ENCODE measurements at places on chromosomes 3 and 15.

GRCh38 chr3:108127301-108127988, 36.6 kb upstream of the CD47 start:
- DNase-seq: peak; percentile 72

GRCh38 chr3:187725653-187726370, 19.5 kb downstream of the BCL6 start:
- DNase-seq: no peak

GRCh38 chr15:37209041-37209363, 108.7 kb upstream of the MEIS2 start:
- DNase-seq: no peak

DNA sequence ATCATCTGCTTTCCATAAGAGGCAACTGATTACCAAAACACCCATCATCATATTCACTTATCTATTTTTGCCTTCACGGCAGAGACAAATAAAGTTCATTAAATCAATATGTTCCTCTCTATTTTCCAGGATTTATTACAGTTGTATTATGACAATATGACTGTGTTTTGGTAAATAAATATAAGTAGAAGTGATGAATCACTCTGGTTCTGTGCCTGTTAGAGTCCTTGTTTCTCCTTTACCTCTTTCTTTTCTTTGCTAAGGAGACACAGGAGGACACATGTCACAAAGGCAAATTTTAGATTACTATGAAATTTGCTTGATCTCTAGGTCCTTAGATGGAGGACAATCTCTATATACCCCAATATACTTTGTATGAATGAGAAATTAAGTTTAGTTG, 152.6 kb upstream of the PLSCR5 start:
- no peak for DNase-seq

- DNase-seq: no peak
Measured at GRCh38 chr15:68298882-68299381, 21.4 kb downstream of the FEM1B start.

- no peak for DNase-seq
Measured at GRCh38 chr3:193905541-193906396, 230.2 kb upstream of the HES1 start.

- no peak for DNase-seq
Measured at GRCh38 chr15:71472566-71472965, 337.8 kb upstream of the NR2E3 start.

DNA sequence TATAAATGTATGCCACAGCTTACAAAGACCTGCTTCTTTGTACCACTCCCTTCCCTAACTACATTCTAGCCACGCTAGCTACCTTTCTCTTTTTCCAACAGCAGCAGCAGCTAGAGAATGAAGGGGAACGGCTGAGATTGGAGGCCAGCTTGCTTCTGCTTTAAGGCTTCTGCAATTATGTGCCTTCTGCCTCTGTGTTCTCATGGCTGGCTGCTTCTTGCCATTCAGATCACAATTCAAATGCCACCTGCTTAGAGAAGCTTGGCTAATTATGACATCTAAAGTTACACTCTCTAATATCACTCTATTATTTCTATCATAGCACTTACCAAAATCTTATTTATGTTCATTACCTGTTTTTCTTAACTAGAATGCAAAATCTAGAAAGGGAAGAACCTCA, 95.2 kb downstream of the RYK start:
- DNase-seq: no peak

DNA sequence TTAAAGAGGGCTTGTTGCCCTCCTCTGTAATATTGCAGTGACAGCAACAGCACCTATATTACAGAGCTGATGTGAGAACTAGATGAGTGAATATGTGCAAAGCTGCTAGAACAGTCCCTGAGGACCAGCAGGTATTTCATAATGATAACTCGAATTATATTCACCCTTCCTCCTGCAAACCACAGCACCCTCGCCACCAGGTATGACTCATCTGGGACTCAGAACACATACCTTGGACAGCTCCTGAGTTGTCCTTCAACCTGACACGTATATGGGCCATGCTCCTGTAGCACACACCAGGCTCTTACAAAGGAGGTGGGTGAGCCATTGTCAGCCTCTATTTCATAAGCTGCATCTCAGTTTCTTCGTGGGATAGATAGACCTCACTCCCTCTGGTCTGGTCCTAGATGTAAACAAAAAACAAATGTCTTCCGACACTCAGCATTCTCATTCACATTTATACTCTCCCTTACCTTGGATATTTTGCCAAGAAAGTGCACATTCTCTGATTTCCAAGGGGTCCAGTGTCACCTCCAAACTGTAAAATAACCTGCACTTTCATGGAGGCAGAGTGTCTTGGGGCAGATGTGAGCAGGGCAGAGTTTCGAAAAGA, 124.5 kb downstream of the TLE3 start:
- DNase-seq: no peak

DNA sequence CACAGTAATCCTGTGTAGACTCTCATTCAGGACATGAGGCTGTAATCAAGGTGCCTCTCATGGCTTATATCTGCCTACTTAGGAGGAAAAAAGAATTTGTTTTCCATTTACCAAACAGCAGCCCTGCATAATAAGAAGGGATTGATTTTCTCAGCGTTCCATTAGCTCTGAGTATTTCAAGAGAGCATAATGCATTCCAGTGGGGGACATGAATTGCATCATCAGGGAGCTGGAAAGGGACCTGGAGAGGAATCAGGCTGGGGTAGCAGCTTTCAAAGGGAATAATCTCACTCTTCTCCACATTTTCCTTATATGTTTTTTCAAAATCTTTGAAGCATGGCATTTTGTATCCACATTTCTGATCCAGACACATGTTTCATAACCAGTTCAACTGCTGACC, 150.6 kb upstream of the ANKRD28 start:
- no peak for DNase-seq

GRCh38 chr15:100725121-100726069, 123.0 kb downstream of the ASB7 start:
- DNase-seq: no peak

DNA sequence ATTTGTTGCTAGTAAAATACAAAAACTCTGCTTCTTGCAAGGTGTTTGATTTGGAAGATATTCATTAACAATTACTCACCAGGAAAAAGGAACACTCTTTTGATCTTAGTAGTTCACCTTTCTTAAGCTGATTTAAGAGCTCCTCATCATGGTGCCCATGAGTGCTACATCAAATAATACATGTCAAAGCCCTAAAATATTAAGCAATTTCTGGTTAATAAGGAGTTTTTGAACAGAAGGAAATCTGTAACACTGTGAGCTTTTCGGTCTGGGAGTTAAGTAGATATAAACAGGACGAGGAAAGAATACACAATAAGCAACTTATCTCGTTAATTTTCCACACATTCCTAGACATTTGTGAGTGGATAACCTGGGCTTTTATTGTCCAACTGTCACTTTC, 83.9 kb upstream of the DCBLD2 start:
- no peak for DNase-seq

- no peak for DNase-seq
Measured at GRCh38 chr15:44734839-44735481, 1.4 kb upstream of the TRIM69 start.

GRCh38 chr3:39011191-39011736, 40.5 kb downstream of the SCN11A start:
- DNase-seq: no peak

GRCh38 chr15:81327516-81327915, 3.6 kb upstream of the STARD5 start:
- DNase-seq: no peak

DNA sequence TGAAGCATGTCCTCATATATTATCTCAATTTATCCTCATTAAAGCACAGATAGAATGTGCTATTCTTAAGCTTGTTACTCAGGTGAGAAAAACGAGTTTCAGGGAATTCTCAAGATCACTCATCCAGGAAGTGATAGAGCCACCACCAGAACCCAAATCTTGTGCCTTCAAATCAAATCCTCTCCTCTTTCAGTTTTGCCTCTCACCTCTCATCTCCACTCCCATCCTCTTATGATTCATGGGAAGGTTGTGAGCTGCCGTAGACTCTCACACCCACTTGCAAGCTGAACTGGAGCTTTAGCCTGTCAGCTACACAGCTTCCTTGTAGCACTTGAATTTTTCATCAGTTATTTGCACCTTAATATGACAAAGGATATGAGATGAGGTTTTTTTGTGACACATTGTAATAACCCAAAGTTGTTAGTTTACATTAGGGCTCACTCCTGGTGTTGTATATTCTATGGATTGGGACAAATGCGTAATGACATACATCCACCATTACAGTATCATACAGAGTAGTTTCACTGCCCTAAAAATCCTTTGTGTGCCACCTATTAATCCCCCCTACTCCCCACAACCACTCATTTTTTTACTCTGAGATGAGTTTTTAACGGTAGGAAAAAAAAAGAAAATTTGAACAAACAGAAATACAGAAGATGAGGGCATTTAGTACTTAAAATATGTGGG, 25.7 kb downstream of the GPR15 start:
- DNase-seq: peak; percentile 13

DNA sequence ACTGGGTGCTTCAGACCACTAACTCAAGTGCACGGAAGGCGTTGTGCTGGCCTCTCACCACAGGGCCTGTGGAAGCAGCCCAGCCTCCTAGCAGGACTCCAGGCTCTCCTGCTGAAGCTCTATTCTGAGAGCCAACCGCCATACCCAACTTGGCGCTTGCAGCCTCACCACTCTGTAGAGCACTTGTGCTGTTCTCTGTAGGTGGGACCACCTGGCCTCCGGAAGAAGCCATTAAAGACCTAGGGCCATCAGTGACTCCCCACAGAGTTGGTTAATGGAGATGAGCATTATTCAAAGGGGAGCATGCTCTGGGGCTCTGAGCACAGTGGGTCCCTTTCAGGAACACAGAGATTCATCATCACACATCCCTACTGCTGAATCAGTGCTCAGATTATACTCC, 50.9 kb downstream of the C3orf85 start:
- DNase-seq: no peak

DNA sequence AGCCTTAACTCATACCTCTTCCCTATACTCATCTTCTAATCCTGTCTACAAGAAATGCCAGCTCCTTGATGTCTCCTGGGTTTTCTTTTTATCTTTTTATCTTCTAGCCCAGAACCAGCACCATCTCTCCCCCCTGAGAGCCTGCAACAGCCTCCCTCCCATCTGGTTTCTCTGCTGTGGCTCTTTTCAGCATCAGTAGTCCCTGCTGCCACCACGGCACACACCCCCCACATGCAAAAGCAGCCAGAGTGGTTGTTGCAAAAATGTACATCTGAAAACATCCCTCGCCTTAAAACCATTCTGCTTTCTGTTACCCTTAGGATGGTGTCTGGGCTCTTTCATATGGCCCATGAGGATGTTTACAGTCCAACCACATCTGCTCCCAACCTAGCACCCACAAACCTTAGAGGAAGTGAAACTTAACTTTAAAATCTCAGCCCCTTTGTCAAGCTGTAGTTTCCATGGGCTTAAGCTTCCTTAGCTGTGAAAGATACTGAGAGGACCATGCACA, 775 bp downstream of the TTC21A start:
- no peak for DNase-seq

DNA sequence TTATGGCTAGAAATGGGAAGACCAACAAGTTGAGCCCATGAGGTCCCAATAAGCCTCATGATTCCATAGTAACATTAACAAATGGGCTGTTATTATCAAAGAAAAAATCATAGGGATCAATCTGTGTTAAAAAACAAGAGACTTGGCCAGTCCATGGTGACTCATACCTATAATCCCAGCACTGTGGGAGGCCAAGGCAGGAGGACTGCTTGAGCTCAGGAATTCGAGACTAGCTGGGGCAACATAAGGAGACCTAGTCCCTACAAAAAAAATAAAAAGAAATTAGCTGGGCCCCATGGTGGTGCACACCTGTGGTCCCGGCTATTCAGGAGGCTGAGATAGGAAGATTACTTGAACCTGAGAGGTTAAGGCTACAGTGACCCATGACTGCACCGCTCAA, 124.8 kb downstream of the DMXL2 start:
- no peak for DNase-seq

- no peak for DNase-seq
Measured at GRCh38 chr3:8550611-8551010, 49.0 kb downstream of the LMCD1 start.

DNA sequence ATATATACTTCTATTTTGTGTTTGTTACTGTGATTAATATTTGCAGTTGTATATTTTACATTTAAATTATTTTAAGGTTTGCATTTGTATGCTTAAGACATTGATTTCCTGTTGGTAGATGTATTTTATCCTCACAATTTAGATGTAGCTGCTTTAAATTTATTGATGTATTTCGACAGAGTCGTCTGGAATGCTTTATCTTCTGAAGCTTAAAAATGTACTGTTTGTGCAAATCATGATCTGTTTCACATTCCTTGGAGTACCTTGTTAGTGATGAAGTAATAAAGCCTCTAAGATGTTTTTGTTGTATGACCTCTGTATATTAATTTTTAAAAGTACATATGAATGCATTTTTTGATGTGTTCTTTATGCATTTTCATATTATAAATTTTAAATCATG, 1.9 kb downstream of the CHD2 start:
- DNase-seq: no peak

DNA sequence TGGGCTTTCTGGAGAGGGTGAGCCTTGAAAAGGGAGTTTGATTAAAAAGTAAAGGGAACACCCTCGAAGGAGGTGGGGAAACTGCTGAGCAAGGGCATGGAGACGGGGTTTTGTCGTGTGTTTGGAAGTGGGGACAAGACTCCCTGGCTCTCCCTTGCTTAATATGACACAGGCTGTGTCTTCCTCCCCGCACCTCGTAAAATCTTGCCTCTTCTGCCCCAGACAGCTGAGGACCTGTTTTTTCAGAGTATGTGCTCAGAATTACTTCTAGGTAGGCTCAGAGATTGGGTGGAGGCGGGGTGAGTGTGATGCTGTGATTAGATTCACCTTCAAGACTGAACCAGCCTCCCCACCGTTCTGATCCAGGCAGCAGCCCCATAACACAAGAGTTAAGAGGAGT, 244.4 kb upstream of the TLE3 start:
- no peak for DNase-seq

- DNase-seq: peak; percentile 78
Measured at GRCh38 chr3:10551821-10552630, 46.6 kb upstream of the ATP2B2 start.

- no peak for DNase-seq
Measured at GRCh38 chr3:139974809-139975425, 39.9 kb downstream of the CLSTN2 start.

DNA sequence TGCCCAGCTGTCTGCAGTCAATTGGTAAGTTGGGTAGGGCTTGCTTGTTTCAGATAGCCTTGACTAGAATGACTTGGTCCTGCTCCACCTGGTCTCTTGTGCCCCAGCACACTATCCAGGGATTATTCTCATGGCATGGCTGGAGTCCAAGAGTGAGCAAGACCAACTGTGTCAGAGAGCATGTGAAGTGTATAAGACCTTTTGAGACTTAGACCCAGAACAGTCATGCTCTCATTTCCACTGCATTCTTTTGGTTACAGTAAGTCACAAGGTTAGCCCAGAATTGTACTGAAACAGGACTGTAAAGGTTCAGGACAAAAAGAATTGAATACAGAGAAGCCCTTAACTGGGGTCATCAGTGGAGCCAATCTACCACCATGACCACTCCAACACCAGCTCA, 650.8 kb upstream of the ADAMTS9 start:
- no peak for DNase-seq

DNA sequence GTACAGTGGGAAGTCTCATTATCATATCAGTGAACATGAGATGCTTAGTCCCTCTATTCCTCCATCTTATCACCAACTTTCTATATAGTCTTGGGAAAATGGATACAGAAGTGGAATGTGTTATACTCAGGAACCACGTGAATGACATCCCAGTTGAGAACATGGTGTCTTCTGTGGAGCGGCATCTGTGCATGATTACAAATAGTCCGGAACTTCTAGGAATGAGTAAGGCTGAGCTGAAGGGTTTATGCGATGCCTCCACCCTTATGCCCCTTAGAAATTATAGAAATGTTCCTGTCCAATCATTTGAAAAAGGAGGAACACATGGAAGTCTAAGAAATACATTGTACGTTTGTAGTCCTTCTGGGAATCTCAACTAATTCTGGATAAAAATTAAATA, 64.8 kb upstream of the TMEM108 start:
- DNase-seq: no peak

All from stimulated activated CD8-positive, alpha-beta memory T cell treated with anti-CD3 and anti-CD28 coated beads, Interleukin-7, amount 100 ng/mL, for 4 hours (primary cell).